ENCODE measurements at places on chromosomes 2 and 18. TPM values are rescaled to one million over a fixed set of nuclear protein-coding genes. Genes with fewer than 3 reads are reported as not detected.

Gene SLC4A5
- total RNA-seq: 4.0 TPM

Gene HOXD13
- not detected for total RNA-seq

Gene NCKAP1
- 93.9 TPM for total RNA-seq

Gene AFF3
- total RNA-seq: 78.8 TPM

Gene LCT
- total RNA-seq: 12.3 TPM

Gene LYG2
- total RNA-seq: not detected

Gene SPHKAP
- not detected for total RNA-seq

Gene SAG
- total RNA-seq: not detected

Gene GNLY
- 5.8 TPM for total RNA-seq

Gene EPHA4
- 11.0 TPM for total RNA-seq

Gene STARD6
- total RNA-seq: not detected

Gene IL18R1
- total RNA-seq: 0.29 TPM

Gene CAVIN2
- total RNA-seq: 5.8 TPM

Gene GYPC
- 38.6 TPM for total RNA-seq

Gene AQP12A
- total RNA-seq: not detected

Gene CHRNG
- not detected for total RNA-seq

Gene CFAP210
- 0.37 TPM for total RNA-seq

Gene CERKL
- not detected for total RNA-seq

Measured in stomach (tissue), 19 donors.